GM12864 (cell line): ENCODE measurements at places on chromosomes 5 and 9.

GRCh38 chr5:152089644-152090043, 165.0 kb upstream of the GLRA1 start:
- no peak for DNase-seq

GRCh38 chr5:73952872-73953271, 326.9 kb downstream of the ARHGEF28 start:
- DNase-seq: no peak

GRCh38 chr5:144198386-144198785, 27.7 kb downstream of the KCTD16 start:
- DNase-seq: no peak

DNA sequence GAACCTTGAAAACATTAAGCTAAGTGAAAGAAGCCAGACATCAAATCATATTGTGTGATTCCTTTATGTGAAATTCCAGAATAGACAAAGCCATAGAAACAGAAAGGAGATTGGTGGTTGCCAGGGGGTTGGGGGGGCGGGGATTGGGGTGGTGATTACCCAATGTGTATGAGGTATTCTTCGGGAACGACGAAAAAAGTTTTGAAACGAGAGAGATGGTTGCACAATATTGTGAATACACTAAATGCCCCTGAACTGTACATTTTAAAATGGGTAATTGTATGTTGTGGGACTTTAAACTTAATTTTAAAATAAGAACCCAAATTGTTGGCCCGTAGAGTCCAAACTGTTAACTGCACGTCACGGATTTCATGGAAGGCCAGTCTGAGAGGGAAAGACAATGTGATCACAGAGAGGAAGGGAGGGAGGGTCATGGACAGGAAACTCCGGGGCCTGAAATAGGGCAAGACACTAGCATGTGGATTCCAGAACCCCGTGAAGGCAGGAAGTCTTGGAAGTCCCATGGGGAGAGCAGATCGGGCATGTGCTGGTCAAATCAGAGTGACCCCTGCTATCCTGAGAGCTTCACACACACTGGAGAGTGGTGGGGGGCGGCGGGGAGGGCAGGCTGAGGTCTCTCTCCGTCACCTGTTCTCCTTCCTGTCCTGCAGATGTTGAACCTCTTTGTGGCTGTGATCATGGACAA, 218.4 kb downstream of the CACNA1B start:
- no peak for DNase-seq

GRCh38 chr9:131098391-131099101, 2.2 kb downstream of the AIF1L start:
- DNase-seq: no peak

- DNase-seq: no peak
These were observed 4.4 kb downstream of the SVEP1 start for GRCh38 chr9:110575169-110575568.

DNA sequence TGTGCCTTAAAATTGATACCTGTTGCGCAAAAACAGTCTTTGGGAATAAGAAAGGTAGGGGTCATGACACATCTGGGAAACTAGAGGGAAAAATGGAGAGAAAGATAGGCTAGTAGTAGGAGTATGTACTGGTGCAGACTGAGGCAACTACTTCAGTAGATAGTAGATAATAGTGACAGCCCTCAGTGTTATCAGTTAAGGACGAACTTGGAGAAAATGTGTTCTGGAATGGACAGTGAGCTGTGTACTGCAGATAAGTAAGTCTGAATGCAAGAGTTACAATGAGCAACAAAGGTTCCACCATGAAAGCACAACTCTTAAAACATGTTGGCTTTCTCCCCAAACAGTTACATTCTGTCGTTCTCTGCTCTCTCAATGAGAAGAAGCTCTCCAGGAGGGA, 6.5 kb upstream of the INSL6 start:
- no peak for DNase-seq

DNA sequence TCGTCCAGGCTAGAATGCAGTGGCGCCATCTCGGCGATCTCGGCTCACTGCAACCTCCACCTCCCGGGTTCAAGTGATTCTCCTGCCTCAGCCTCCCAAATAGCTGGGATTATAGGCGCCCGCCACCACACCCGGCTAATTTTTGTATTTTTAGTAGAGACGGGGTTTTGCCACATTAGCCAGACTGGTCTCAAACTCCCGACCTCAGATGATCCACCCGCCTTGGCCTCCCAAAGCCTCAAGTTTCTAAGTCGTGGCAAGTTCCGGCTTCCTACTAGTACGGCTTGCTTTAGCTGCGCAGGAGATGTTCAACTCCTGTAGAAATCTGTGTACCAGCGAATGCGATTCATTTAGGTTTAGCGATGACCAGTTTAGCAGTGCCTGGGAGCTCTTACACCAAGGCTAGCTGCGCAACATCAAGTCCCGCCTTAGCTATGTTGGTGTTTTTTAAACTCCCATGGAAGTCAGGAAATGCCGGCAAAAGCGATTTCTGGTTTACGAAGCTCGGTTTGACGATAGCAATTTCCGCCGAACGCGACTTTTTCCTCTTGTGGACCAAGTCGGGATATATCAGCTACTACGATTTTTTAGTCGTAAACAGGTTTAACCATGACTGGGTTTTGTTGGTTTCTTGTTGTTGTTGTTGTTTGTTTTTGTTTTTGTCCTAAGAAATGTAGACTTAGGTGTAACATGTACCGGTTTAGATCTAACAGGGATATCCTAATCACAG, 46.4 kb downstream of the ANXA2R start:
- no peak for DNase-seq

GRCh38 chr9:78127279-78128225, 95.9 kb upstream of the GNAQ start:
- no peak for DNase-seq

- DNase-seq: no peak
These were observed 79.2 kb downstream of the PTCH1 start for GRCh38 chr9:95437559-95437958.

DNA sequence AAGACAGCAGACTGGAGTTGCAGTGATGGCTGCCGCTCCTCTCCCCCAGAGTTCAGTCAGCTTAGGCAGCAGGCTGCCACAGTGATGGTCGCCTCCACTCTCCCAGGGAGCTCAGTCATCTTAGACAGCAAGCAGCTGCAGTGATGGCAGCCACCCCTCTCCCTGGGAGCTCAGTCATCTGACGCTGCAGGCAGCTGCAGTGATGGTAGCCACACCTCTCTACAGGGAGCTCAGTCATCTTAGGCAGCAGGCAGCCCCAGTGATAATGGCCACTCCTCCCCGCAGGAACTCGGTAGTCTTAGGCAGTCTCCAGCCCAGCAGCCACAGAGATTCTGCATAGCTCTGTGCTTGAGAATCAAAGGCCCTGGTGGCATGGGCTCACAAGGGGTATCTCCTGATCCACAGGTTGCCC, 582.7 kb downstream of the DTWD2 start:
- no peak for DNase-seq

GRCh38 chr5:170818232-170818631, 34.7 kb downstream of the GABRP start:
- no peak for DNase-seq

- DNase-seq: no peak
These were observed 68.5 kb downstream of the SLC28A3 start for GRCh38 chr9:84271921-84272556.

- peak; percentile 99 for DNase-seq
These were observed at the start of gene CEP120 for GRCh38 chr5:123423278-123424149. Gene CEP120, minus strand, starts transcription at chr5:123423403. Its CDS starts 405 bp downstream, at chr5:123422998.

DNA sequence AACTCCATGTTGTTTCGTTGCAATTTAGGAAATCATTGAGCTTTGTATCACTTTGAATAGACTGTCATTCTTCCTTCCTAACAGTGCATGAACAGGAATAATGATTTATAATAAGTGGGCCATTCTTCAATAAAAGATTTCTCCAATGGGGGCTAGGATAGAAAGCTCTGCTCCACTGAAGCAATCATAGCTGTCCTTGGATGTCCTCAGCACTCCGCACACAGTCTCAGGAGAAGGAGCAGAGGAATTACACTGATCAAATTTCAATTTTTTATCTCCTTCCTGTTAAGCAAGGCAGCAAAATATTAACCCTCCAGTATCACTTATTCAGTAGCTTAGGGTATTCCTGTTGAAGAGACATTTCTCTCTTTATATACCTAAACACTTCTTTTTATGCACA, 532.7 kb upstream of the ST8SIA4 start:
- DNase-seq: no peak

DNA sequence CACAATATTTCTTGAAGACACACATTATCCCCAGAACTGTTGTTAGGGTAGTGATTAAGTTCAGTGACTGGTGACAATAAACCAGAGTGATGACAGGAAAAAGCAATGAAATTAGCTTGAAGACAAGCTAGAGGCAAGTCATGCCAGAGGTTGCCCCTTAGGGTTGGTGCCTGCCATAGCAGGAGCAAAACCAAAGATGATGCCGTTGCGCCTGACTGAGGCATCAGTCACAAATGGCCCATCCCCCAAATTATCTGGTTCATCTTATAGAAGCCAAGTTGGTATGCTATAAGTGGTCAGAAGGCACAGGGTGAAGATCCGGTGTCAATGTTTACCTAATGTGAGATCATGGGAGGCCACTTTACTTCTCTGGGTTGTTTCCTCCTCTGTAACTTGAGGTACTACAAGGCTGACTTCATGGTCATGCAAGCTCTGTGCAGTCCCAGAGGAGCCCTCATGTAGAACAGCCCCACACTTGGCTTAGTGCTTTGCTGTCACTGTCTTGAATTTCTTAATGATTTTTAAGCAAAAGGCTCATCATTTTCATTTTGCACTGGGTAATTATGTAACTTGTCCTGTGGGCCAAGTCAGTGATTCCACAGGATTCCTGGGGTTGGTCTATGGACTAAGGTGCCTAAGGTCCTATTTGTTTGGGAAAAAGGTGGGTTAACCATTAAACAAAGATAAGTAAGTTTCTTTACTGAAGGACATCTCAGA, 211.3 kb downstream of the MAN2A1 start:
- no peak for DNase-seq

DNA sequence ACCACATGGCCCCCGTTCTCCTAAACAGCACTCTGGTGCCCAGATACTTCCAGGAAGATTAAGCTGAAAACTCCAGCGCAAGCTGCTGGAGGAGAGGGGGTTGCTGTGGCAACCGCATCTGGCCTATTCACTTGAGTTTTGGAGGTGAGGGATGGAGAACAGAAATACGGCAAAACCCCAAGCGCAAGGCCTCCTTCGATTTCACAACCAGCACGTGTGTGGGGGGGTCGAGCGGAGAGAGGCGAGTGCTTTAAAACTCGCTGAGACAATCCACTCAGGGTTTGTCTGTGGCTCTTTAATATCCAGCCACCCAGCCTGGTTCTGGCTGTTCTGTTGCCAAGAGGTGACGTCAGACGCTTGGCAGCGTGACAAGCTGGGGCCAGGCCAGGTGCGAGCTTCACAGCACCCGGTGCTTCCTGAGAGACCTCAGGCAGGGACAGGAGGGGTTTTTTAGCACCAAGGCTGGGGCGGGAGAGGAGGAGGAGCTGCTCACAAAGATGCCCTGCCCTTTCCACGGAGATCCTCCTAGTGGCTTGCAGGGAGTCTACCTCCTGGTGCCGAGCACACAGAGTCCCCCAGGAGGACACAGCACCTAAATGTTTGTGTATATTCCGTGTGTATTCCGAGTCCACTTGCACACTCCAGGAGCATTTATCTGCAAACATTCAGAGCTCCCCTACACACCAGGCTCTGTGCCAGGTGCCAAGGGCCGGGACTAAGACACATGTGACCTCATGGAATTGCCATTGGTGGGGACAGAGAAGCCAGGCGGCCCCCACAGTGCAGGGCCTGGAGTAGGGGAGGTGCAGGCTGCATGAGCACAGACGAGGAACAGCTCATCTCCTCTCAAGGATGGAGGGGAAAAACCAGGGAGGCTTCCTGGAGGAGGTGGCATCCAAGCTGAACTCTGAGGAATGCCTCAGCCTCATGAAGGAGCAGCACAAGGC, 194.6 kb downstream of the OLFM1 start:
- no peak for DNase-seq

DNA sequence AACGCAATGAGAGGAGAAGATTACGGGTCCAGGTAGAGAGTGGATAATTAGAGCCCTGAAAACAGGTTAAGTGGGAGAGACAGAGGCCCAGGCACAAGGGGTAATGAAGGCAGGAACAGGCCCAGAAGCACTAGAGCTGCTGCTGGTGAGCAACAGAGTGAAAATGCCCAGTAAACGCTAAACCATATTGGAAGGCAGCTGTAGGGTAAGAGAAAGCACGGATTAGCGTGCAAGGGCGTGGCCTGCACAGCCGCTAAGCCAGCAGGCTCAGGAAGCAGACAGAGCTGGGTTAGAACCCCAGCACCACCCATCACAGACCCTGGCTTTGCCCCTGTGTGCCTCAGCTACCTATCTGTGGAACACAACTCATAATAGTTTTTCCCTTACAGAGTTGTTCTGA, 93.2 kb downstream of the PAX5 start:
- DNase-seq: no peak

DNA sequence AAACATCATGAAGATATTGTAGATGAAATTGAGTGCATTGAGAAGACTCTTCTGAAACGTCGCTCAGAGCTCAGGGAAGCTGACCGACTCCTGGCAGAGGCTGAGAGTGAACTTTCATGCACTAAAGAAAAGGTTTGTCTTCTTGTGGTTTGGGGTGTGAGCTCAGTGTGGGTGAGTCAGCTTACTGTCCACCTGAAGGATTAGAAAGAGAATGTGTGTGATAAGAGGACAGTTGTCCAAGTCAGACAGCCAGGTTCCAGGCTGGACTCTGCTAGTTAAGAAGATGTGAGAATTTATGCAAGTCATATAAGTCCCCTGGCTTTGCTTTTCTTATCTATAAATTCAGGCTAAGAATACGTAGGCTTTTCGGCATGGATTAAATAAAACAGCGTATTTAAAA, 46.9 kb downstream of the RAB14 start:
- DNase-seq: no peak

- DNase-seq: no peak
These were observed 8.9 kb downstream of the IPO11 start for GRCh38 chr5:62421414-62421813.

- DNase-seq: no peak
These were observed 139.4 kb upstream of the IL12B start for GRCh38 chr5:159469496-159470372.
